ENCODE measurements at places on chromosomes 11 and 22. TPM values are rescaled to one million over a fixed set of nuclear protein-coding genes. Genes with fewer than 3 reads are reported as not detected.

- no peak overlapping the region for H3K4me3 ChIP-seq
- H3K36me3 ChIP-seq = peaks cover 11% of the 10 kb centered on the region
- no peaks in the 10 kb centered on the region for H3K27me3 ChIP-seq
- no peak for DNase-seq
- peaks cover 40% of the 10 kb centered on the region for H3K4me1 ChIP-seq
- H3K27ac ChIP-seq = peak overlapping the region; percentile 1
These were observed 2.8 kb downstream of the MADD start for GRCh38 chr11:47272706-47273105.

CALCA gene
- not detected for total RNA-seq

PDE2A gene
- not detected for total RNA-seq

BCO2 gene
- total RNA-seq = 1.2 TPM

KCNJ5 gene
- not detected for total RNA-seq

DNA sequence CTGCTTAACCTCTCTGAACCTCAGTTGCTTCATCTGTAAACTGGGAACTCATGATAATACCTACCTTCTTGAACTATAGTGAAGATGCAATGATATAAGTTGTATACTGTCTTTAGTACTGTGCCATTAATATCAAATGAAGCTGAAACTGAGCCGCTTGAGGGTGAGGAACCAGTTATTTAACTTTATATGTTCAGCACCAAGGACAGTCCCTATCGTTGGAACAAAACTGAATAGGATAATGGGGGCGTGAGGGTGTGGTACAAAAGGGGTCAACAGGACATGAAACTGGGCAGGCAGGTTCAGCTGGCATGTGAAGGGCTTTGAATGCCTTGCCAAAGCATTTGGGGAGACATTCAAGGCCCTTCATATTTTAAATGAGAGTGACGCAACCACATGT lies 112.6 kb downstream of the C11orf91 start:
- DNase-seq = no peak
- H3K36me3 ChIP-seq = no peaks in the 10 kb centered on the region
- no peak overlapping the region for H3K4me3 ChIP-seq
- no peaks in the 10 kb centered on the region for H3K27me3 ChIP-seq
- no peak overlapping the region for H3K27ac ChIP-seq

- no peak for DNase-seq
- no peaks in the 10 kb centered on the region for H3K4me1 ChIP-seq
- H3K4me3 ChIP-seq = no peak overlapping the region
- H3K27ac ChIP-seq = no peak overlapping the region
- no peaks in the 10 kb centered on the region for H3K36me3 ChIP-seq
These were observed 1112.7 kb upstream of the TENM4 start for GRCh38 chr11:80553565-80553964.

YPEL4 gene
- total RNA-seq = not detected

OR51F2 gene
- not detected for total RNA-seq

DNA sequence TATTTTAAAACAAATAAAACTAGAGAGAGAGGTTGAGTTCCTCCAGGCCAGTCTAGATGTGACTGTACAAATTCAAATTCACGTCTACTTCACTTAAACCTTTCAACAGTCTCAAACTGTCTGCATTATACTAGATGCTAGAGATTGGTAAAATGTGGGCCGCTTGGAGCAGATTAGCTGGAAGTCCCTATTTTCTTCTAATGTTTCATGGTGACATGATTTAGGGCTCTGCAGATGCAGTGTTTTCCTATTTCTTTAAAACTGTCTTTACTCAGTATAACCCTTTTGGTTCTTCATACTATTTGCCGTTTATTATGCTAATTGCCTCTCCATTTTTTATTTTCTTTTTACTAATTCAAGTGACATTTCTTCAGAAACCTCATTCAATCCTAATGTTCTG lies 20.4 kb downstream of the OR51E1 start:
- DNase-seq = no peak
- no peak overlapping the region for H3K27ac ChIP-seq
- no peak overlapping the region for H3K4me3 ChIP-seq

EHF gene
- total RNA-seq = not detected

JAML gene
- total RNA-seq = not detected

MRGPRX3 gene
- not detected for total RNA-seq

DNA sequence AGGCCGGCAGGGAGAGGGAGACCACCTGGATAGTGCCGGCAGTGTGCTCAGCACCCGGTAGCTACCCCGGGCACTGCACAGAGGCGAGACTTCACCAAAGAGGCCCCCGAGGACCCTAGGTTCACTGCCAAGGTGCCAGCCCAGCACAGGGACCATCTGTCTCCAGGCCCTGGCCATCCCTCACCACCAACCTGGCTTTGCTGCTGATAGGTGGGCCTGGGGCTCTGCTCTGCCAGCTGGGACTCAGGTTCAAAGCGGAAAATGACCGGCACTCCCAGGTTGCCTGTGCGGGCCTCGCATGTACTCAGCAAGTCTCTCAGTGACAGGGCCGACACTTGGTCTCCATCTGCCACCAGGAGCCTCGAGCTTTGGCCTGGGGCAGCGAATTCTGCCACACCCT lies 812.2 kb downstream of the BRD1 start:
- no peaks in the 10 kb centered on the region for H3K36me3 ChIP-seq
- H3K4me1 ChIP-seq = peaks cover 15% of the 10 kb centered on the region
- H3K4me3 ChIP-seq = no peak overlapping the region
- no peaks in the 10 kb centered on the region for H3K27me3 ChIP-seq
- DNase-seq = no peak

DNA sequence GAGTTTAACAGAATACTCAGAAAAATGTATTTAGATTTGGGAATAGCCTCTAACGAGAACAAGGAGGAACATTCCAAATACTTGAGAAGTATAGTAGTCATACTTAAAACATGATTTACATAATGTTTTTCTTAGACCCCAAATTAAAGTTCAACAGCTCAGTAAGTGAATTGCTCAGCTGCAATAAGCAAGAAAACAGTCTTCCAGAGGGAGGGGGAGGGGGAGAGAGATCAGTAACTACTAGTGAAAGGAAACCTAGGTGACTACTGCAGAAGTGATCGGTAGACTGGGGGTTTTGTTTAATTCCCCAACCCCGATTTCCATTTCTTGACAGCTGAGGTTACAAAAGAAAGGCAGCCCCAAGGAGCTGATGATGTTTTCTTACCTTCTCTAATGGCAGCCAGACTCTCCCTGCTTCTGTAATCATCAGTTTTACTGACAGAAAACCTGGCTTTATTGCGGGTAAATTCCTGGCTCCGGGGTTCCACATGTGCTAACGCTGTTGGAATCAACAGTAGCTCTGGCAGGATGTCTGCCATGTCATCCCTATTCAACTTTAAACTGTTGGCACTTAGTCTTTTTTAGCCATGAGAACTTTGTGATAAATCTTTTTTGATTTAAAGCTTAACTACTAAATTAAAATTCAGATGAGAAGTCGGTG lies 82.4 kb upstream of the BIRC3 start:
- DNase-seq = no peak
- no peak overlapping the region for H3K4me3 ChIP-seq
- peaks cover 11% of the 10 kb centered on the region for H3K36me3 ChIP-seq
- peaks cover 26% of the 10 kb centered on the region for H3K4me1 ChIP-seq

SAA4 gene
- not detected for total RNA-seq

DNA sequence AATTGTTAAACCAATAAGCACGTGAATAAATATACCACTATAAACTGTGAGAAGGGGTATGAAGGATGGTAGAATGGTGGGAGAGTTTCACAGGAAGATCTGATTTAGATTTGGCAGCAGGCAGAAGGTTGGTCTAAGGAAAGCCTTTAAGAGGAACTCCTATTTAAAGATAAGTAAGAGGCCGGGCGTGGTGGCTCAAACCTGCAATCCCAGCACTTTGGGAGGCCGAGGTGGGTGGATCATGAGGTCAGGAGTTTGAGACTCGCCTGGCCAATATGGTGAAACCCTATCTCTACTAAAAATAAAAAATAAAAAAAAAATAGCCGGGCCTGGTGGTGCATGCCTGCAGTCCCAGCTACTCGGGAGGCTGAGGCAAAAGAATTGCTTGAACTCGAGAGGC lies 45.8 kb upstream of the CXCR5 start:
- no peak overlapping the region for H3K27ac ChIP-seq
- H3K27me3 ChIP-seq = no peaks in the 10 kb centered on the region
- H3K4me1 ChIP-seq = peaks cover 4% of the 10 kb centered on the region

- DNase-seq = peak; percentile 87
- peak overlapping the region; percentile 45 for H3K27ac ChIP-seq
- H3K36me3 ChIP-seq = peaks cover 9% of the 10 kb centered on the region
- H3K27me3 ChIP-seq = no peaks in the 10 kb centered on the region
- H3K4me3 ChIP-seq = peak overlapping the region; percentile 62
These were observed 679 bp upstream of the SSH3 start for GRCh38 chr11:67302571-67303131.

- no peak for DNase-seq
- H3K27me3 ChIP-seq = no peaks in the 10 kb centered on the region
- no peak overlapping the region for H3K27ac ChIP-seq
- H3K4me1 ChIP-seq = no peaks in the 10 kb centered on the region
These were observed 1593.1 kb upstream of the RAG2 start for GRCh38 chr11:38191101-38191500.

DNA sequence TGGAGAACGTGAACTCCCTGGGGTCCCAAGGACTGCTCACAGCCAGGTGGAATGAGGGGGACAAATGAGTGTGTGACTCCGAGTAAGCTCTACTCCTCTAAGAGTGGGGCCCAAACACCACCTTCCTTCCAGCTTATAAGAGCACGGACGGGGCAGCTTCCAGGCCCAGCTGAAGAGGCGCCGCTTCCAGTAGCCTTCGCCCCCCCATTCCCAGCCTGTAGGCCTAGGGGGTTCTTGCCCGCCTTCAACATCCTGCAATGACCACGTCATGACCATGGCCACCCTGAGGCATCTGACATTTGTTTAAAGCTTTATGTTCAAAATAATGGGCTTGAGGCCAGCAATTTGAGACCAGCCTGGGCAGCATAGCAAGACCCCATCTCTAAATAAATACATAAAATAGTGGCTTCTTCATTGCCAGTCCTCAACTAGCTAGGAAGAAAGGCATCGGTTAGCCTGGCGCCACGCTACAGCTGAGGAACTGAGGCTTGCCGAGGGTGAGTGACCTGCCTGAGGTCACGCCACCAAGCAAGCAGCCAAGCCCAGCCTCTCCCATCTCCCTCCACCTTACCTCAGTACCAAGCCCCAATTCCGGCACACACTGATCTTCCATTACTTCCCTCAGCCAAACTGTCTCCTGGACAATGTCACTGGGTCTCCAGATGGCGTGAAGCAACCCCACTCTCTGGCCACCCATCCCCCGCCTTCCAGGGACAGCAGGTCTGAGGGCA lies 7.8 kb upstream of the TNFRSF13C start:
- H3K4me1 ChIP-seq = no peaks in the 10 kb centered on the region
- DNase-seq = no peak
- no peaks in the 10 kb centered on the region for H3K36me3 ChIP-seq
- no peak overlapping the region for H3K4me3 ChIP-seq

- H3K4me1 ChIP-seq = peaks cover 9% of the 10 kb centered on the region
- DNase-seq = no peak
- H3K36me3 ChIP-seq = no peaks in the 10 kb centered on the region
- H3K27ac ChIP-seq = no peak overlapping the region
- no peak overlapping the region for H3K4me3 ChIP-seq
These were observed 75.8 kb downstream of the GAB2 start for GRCh38 chr11:78341841-78342240.

All from chondrocyte (in vitro differentiated cells).